Right lung (tissue), 10 donors: ENCODE measurements at places on chromosomes 5 and 9.

GRCh38 chr9:2479056-2479565 lies 142.5 kb upstream of the VLDLR start:
- DNase-seq, result no peak

- DNase-seq, result peak; percentile 14
Measured at GRCh38 chr5:121503111-121503840, 348.4 kb upstream of the FTMT start.

DNA sequence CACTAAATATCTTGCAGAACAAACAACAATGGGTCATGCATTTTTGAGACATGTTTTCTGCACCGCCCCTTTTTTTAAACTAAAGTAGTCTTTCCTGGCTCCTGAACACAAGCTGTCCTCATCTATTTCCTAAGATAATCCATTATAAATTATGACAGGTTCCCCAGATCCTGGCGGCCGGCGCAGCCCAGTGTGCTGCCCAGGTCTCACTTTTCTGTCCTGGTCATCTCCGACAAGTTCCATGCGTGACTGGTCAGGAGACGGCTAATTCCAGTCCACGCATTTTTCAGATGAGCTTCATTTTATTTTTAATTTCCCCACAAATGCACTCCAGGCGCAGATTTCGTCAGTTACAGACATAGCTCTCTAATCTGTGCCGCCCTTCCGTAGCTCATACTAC lies 92.9 kb upstream of the EGFLAM start:
- DNase-seq, result no peak

GRCh38 chr5:15014809-15015208 lies 143.2 kb upstream of the ANKH start:
- DNase-seq, result no peak

- DNase-seq, result no peak
Measured at GRCh38 chr5:459562-460272, 16.7 kb downstream of the EXOC3 start.

GRCh38 chr9:101172616-101173015 lies 144.1 kb downstream of the PLPPR1 start:
- DNase-seq, result no peak

DNA sequence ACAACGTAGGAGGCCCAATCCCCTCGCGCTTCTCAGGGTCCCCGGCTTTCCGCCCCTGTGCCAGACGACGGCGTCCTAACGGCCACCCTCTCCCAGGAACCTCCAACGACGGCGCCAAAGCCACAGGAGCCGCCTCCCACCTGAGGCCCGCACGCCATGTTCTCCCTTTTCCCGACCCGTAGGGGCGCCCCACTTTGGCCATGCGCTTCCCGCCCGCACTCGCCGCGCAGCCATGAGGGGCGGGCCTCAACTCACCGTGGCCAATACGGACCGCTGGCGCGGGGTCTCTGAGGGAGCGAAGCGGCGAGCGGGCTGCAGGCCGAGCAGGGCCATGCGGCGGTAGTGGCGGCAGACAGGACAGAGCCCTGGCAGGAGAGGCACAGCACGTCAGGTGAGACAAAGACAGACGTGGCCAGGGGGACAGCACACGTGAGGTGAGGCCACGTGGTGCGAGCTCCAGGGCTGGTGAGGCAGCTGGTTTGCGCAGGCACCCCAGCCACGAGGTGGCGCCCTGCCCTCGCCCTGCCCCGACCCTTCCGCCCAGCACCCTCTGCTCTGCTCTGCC lies 1005.5 kb upstream of the PTPRD start:
- DNase-seq, result no peak

GRCh38 chr5:17860660-17861315 lies 226.5 kb downstream of the TAF11L14 start:
- no peak for DNase-seq

DNA sequence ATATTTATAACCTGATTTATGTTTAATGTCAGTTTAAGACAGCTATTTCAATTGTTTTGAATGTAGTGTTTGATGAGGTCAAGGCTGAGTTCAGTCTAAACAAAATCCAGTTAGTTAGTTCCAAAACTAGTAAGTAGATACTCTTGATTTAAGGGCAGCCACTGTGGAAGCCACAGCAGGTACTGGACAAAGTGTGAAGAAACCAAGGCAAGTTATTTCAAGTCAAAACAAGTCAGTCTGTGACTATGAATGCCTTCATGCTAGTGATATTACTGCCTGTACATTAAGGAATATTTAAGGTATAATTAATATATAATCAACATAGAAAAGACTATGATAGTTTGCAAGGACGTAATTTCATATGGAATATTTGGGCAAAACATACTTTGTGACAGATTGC lies 362.3 kb downstream of the DMRTA1 start:
- DNase-seq, result no peak

GRCh38 chr5:142390334-142390733 lies 65.5 kb upstream of the SPRY4 start:
- no peak for DNase-seq

GRCh38 chr5:168092209-168093185 lies 198.9 kb upstream of the WWC1 start:
- DNase-seq, result no peak

GRCh38 chr5:35313291-35313690 lies 83.0 kb upstream of the PRLR start:
- no peak for DNase-seq

DNA sequence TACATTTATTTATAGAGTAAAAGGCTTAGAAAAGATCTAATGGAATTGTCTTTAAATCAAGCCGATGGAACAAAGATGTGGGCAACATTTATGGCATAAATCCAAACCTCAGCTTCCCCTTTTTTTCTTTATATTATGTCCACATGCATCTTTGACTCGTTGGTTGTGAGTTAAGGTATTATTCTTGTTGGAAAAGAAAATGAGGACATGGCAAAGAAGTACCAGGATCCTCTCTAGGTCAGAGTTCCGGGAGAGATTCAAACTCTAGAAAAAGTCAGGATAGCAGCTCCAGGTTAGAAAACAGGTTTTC lies 508 bp upstream of the NME5 start:
- no peak for DNase-seq

DNA sequence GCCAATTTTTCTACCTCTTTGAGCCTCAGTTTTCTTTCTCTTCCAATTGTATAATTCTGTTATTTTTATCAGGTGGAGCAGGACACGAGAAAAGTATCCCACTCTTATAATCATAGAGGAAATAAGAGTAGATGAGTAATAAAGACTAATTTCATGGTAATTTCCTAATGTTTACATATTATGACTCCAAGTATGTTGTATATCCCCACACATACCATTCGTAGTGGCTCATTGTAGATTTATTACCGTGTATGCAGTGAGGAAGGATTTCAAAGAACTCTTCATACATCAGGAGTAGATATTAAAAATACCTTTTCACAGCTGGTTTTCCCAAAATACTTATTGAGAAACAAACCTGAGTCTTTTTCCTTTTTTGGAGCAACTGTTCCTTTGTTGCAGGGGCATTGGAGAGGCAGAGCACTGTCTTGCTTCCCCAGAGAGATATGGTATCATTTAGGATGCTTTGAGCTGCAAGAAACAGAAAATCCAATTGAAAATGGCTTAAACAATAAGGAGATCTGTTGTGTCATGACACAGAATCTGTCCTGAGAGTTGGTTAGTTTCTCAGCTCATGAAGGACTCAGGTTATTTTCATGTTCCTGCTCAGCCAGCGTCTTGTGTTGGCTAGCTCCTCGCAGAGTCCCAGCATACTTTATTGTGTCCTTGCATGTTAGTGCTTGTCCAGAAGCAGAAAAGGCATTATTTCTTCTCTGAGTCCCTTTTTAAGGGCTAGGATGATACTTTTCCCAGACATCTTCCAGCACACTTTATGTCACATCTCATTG lies 291.2 kb downstream of the ARHGAP26 start:
- no peak for DNase-seq

DNA sequence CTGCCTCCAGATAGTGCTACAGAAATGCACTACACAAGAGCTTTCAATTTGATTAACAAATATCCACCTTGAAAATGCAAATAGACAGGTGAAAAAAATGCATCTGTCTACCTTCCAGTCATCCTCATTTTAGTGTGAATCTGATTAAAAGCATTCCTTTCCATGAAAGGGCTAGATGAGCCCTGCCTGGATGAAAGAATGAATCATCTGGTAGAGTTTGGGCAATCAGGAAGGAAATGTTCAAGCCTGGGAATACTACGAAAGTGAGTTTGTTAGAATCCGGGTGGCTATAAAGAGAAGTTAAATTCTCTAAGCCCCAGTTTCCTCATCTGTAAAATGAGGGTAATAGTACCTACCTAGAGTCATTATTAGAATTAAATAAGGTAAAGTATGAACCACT lies 142.6 kb downstream of the FAM114A2 start:
- DNase-seq, result no peak

DNA sequence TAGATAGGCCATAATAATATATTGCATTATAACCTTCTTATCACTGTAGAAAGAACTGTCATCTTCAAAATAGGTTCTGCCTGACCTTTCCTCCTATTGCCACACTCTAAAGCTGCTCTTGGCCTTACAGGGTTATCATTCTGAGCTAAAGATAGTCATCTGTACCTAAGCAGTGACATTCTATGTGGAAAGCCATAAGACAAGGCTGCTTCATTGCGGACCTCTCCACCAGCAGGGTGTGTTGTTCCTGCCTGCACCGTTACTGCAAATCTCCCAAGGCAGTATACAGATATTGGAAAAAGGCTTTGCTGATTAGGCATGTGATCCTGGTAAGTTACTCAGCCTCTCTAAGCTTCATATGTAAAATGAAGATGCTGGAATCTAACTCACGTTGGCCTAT lies 8.1 kb downstream of the ZNF622 start:
- no peak for DNase-seq

- DNase-seq, result no peak
Measured at GRCh38 chr9:121283080-121283398, 15.1 kb downstream of the GSN start.

DNA sequence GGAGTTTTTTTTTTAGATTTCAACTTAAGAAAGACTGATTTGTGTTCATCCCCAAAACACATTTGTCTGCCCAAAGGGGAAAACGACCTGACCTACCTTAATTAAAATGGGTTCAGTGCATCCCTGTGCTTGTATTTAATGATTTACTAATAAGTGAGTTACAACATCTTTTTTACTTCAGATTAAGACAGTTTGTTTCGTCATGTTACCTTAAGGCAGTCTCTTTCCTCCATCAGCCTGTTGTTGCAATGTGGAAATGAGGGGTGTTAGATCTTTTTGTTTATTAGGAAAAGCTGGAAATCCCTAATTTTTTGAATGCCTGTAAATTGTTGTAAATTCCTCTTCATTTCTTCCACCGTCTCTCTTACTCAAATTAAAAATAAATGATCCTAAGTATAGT lies 177.5 kb downstream of the GDNF start:
- no peak for DNase-seq

DNA sequence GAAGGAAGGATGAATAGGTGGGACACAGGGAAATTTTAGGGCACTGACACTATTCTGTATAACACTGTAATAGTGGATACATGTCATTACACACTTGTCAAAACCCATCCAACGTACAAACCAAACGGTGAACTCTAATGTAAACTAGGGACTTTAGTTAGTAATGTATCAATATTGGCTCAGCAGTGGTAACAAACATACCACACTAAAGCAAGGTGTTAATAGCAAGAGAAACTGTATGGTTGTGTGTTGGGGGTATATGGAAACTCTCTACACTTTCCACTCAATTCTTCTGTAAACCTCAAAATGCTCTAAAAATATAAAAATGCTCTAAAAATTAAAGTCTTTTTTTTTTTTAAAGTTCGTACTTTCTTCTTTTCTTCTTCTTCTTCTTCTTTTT lies 293.1 kb upstream of the PANK3 start:
- DNase-seq, result no peak

DNA sequence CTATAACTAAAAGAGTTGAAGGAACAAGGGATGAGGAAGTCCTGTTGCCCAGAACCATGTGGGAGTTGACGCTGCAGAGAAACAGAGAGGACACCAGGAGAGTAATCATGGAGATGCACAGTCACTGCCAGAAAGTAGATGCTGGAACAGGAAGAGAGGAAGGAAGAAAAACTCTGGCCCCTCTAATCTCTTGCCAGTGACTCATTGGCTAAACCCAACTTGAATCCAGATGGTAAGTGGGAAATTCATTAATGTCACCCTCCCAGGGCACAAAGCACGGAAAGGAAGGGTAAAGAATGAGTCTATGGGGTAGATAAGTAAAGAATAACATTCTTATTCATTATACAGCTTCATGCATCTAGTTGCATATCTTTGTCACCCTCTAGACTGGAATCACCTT lies 631.9 kb downstream of the PRELID2 start:
- DNase-seq, result no peak
